Neural crest cell (in vitro differentiated cells): ENCODE measurements at places on chromosomes 13 and 19. TPM values are rescaled to one million over a fixed set of nuclear protein-coding genes. Genes with fewer than 3 reads are reported as not detected.

FUT2 gene
- not detected in 2 replicates for total RNA-seq

SPACA4 gene
- not detected in 2 replicates for total RNA-seq

RPS5 gene
- 1,209 and 1,215 TPM in 2 replicates for total RNA-seq

DNA sequence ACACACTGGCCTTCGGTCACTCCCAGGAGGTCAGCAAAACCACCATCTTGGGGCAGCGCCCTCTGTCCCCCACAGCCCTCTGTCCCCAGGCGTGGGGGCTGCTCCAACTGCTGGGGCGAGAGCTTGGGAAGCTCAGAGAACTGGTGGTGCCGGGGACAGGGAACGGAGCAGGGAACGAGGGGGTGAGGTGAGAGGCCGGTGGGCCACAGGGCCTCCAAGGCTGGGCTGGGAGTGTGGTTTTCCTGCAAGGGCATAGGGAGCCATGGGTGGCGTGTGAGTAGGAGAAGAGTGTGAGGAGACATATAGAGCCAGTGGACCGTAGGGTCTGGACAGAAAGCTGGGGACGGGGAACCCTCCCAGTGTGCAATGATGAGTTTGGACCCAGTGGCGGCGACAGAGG, 34.1 kb downstream of the F2RL3 start:
- DNase-seq, result no peak

- DNase-seq, result no peak
Measured at GRCh38 chr19:44613295-44614178, at the start of gene IGSF23. Gene IGSF23, plus strand, starts transcription at chr19:44613563. Its CDS starts 83 bp downstream, at chr19:44613646.

DNA sequence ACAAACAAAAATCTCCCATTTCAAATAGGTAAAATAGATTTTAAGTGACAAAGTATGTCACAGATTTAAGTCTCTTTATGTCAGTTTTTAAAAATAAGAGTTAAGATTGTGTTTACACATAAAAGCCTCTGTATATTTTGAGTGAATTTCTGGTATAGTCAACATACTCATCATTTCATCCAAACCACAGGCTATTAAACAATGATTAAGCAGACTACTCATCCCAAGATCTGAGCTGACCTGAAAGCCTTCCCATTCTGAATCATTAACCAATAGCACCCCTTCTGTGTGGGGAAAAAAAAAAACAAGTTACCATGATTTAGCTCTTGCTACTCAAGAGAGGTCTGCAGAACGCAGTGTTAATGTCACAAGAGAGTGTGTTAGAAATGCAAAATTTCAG, 284.4 kb upstream of the NBEA start:
- no peak for DNase-seq

GRCh38 chr13:112531263-112531794, 56.6 kb downstream of the TUBGCP3 start:
- no peak for DNase-seq

DNA sequence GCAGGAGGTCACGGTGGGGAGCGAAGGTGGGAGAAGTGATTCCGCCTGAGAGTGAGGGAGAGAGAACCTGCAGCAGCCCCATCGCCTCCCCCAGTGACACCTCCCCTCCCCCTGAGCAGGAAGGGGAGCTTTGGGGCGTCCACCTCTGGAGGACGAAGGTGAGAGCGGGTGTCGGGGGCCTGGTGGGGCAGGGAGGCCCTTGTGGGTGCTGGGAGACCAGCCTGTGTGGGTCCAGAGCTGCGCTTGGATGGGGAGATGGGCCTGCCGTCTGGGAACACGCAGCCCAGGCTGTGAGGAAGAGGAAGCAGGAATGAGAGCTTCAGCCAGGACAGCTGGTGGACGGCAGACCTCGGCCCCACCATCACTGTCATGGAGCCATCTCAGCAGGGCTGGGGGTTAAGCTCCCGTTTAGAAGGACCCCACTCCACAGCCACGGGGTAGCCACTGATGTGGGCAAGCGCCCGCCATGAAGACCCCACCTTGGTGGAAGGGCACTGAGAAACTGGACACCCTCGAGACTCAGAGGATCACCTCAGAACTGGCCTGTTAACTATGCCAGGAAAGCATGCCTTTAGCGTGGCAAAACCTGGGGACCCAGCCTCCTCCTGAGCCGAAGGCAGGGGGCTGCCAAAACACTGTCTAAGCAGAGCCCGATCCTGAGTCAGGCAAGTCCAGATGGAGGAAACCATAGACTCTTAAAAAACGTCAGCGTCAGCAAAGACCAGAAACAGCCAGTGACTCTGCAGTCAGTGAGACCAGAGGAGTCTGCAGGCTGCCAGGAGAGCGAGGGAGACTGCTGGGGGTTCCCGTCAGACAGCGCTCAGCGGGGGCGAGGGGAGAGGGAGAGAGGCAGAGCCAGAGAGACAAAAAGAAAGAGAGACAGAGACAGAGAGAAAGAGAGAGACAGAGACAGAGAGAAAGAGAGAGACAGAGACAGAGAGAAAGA, 6.4 kb upstream of the PROZ start:
- no peak for DNase-seq
